Stimulated activated CD4-positive, alpha-beta T cell treated with anti-CD3 and anti-CD28 coated beads, Interleukin-1b, Interleukin-23, amount 100 ng/mL, for 24 hours (primary cell): ENCODE measurements at places on chromosomes 1 and 21.

GRCh38 chr21:42118901-42119300 is 47.8 kb downstream of the UMODL1 start:
- no peak for DNase-seq

DNA sequence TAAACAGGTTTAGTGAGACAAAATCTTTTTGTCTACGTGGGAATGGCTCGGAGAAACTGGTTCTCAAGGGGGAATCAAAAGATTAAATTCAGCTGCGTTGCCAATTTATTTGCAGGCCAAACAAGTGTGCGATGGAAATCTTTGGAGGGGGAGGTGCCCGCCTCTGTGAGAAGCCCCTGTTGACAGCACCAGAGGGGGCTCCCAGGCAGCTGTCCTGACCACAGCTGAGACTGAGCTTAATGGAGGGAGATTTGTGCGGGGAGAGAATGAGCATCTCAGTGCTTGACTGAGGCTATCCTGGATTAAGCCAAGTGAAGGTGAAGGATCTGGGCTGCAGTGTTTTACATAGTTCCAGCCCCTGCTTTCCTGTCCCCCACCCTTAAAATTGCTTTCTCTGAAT is 169.7 kb downstream of the ATG4C start:
- DNase-seq = no peak

DNA sequence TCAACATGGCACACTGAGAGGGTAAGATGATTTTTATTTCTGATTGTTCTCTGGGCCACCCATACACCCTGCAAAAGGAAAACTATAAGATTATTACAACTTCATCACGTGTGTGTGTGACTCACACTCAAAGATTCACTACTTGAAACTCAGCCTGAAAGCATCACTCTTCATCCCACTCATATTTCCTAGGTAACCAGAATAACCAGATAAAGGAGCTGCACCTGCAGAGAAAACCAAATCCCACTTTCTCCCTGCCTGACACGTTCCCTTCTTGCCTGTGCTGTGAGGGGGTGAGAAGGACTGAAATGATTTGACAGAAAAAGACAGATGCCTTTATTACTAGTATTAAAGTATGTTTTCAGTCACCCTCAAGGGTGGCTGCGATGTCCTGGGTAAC is 131.6 kb downstream of the TGFBR3 start:
- DNase-seq = peak; percentile 36

- DNase-seq = no peak
Measured at GRCh38 chr1:215932558-215932957, 365.5 kb downstream of the KCTD3 start.

DNA sequence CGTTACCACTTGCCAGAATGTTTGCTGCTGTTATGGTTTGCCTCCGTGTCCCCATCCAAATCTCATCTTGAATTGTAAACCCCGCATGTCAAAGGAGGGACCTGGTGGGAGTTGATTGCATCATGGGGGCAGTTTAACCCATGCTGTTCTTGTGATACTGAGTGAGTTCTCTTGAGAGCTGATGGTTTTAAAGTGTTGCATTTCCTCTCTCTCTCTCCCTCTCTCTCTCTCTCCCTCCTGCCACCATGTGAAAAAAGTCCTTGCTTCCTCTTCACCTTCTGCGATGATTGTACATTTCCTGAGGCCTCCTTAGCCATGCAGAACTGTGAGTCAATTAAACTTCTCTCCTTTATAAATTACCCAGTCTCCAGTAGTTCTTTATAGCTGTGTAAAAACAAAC is 44.4 kb downstream of the CFHR5 start:
- DNase-seq = no peak

- DNase-seq = no peak
Measured at GRCh38 chr21:34289856-34290255, 74.0 kb upstream of the KCNE2 start.

DNA sequence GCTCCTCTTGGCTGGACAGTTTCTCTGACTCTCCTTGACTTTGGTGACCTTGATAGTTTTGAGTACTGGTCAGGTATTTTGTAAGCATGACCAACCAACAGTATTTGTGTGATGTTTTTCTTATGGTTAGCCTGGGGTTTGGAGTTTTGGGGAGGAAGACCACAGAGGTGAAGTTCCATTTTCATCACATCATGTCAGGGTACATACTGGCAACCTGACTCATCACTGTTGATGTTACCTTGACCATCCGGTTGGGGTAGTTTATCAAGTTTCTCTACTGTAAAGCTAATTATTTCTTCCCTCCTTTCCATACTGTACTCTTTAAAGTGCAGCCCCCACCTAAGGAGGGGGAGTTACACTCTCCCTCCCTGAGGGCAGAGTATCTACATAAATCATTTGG is 13.4 kb downstream of the OSCP1 start:
- DNase-seq = no peak

DNA sequence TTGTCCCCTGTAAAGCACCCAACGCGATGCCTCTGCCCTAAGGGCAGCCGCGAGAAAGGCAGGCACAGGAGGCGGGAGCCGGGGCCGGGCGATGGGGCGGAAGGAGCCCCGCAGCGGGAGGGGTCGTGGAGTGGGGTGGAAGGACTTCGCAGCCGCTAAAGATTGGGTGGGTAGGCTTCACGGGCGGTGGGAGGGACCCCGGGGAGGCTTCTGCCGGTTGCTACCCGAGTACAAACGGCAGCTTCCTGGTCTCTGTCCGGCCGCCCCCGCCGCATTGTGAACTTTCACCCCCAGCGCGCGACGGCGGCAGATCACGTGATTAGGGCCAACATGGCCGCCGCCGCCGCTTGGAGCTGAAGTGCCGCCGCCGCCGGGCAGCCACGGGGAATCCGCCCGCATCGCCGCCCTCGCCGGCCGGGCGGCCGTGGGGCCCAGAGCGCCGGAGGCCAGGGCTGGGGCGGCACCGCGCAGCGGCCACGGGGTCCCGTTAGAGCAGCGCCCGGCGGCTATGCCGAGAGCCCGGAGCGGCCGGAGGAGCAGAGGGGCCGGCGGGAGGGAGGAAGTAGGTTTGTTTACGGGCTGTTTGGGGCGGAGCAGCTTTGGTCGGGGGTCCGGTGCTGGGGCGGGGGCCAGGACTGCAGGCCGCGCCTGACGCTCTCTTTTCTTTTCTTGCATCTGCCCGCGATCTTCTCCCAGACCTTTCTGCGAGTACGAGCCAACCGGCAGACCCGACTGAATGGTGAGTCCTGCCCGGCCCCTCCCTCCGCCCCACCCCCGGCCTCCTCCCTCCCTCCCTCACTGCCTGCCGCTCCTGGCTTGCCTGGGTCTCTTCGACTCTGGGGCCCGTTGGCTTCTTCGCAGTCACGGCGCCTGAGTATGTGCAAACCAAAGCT is 42.4 kb downstream of the TMEM53 start:
- peak; percentile 86 for DNase-seq

- no peak for DNase-seq
Measured at GRCh38 chr1:118989006-118989815, 1.1 kb upstream of the TBX15 start.

- DNase-seq = no peak
Measured at GRCh38 chr1:47992720-47993415, 4.3 kb downstream of the TRABD2B start.

DNA sequence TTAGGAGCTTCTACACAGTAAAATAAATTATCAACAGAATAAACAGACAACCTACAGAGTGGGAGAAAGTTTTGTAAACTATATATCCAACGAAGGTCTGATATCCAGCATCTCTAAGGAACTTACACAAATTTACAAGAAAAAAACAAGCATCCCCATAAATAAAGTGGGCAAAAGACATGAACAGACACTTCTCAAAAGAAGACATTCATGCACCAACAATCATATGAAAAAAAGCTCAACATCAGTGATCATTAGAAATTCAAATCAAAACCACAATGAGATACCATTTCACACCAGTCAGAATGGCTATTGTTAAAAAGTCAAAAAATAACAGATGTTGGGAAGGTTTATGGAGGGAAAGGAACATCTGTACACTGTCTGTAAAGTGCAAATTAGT is 526.4 kb upstream of the CAMK1G start:
- no peak for DNase-seq

GRCh38 chr1:114468710-114469468 is 42.1 kb downstream of the TRIM33 start:
- no peak for DNase-seq

DNA sequence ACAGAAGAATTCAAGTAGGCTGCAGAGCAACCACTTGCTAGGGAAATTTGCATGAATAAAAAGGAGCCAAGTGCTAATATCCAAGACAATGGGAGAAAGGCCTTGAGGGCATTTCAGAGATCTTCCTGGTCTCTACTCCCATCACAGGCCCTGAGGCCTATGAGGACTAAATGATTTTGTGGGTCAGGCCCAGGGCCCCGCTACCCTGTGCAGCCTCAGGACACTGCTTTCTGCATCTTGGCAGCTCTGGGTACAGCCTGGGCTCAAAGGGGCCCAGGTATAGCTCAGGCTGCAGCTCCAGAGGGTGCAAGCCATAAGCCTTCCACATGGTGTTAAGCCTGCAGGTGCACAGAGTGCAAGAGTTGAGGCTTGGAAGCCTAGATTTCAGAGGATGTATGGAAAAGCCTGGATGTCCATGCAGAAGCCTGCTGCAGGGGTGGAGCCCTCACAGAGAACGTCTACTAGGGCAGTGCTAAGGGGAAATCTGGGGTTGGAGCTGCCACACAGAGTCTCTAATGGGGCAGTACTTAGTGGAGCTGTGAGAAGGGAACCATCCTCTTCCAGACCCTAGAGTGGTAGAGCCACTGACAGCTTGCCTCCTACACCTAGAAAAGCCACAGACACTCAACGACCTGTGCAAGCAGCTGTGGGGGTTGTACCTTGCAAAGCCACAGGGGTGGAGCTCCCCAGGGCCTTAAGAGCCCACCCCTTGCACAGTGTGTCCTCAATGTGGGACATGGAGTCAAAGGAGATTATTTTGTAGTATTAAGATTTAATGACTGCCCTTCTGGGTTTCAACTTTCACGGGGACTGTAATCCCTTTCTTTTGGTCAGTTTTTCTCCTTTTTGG is 13.7 kb upstream of the ACTRT2 start:
- no peak for DNase-seq

GRCh38 chr1:210490781-210491180 is 162.1 kb downstream of the HHAT start:
- DNase-seq = no peak

GRCh38 chr1:70978623-70979022 is 69.0 kb downstream of the PTGER3 start:
- DNase-seq = no peak

DNA sequence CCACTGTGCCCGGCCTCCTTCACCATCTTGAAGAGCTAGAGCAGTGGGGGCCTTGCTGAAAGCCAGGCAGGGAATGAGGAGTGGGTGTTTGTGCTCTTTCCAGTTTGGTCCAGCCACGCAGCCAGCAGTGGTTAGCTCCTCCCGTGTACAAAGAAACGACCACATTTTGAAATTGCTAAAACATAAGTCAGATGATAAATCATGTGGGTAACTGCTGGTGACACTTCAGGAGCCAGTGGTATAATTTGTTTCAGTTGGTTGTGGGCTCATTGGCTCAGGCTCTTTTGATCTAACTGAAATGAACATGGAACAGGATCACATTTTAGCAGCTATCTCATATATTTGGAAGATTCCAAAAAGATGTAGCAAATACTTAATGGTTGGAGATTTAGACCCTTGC is 87.6 kb downstream of the MTR start:
- no peak for DNase-seq

- no peak for DNase-seq
Measured at GRCh38 chr1:115969509-115969908, 6.8 kb upstream of the SLC22A15 start.

DNA sequence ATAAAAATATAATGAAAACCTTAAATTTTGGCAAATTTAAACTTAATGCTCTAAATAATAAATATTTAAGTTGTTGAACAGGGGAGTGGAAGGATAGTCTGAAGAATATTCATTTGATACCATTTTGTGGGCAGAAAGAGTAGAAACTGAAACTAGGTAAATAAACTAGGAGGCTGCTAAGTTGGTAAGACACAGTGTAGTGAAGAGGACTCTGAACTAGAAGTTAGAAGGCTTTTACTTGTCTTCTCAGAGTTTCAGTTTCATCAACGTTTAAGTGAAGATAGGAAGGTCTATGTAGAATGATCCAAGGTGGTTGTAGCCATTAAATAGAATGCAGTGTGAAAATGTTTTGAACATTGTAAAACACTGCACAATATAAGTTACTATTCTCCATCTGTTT is 516.9 kb downstream of the AMY1C start:
- no peak for DNase-seq

DNA sequence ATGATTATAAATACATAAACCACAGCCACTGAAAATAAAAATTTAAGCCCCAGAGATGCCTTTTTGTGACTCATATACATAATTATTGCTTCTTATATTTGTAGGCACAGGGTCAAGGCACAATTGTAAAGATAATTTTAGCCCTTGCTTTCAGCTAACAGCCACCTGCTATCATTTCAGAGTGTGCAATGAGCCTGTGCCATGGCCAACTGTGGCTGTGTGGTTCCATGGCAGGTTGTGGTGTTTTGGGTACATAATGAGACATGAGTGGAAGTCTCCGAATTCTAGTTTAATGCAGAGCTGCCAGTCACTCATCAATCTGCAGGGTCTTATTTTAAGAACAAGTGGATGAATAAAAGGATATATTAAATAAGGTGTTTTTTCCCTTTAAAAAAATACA is 346.9 kb upstream of the SNX7 start:
- no peak for DNase-seq

DNA sequence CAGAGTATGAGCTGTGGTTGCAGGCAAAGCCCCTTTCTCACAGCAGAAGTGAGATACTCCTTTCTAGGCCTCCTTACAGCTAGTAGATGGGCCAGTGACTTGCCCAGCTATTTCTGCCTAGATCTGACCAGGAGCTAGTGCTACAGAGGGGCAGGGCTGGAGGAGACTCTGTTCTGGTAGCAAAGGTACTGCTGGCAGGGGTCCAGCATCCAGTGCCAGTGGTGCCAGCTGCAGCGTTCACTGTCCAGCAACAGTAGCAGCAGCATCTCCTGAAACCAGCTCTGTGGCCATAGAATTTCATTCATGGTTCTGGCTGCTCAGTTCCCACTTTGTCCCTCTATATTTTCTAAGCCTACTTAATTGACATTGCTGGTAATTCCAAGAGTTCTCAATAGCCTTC is 62.5 kb upstream of the CNN3 start:
- no peak for DNase-seq

DNA sequence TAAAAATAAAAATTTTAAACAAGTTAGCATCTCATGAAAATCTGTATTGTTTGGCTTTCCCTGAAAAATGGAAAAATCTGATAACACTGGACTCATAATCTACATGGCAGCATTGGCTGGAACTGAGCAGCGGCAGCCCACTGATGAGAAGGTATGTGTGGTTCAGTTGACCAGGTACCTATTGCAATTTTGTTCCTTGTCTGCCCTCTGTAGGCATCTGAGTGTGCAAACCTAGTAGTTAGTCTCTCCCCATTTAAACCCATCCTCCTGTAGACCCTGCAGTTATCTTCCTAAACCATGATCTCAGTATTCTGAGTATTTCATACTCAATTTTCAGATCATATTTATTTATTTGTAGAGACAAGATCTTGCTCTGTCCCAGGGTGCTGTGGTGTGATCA is 59.4 kb upstream of the SERBP1 start:
- DNase-seq = no peak

DNA sequence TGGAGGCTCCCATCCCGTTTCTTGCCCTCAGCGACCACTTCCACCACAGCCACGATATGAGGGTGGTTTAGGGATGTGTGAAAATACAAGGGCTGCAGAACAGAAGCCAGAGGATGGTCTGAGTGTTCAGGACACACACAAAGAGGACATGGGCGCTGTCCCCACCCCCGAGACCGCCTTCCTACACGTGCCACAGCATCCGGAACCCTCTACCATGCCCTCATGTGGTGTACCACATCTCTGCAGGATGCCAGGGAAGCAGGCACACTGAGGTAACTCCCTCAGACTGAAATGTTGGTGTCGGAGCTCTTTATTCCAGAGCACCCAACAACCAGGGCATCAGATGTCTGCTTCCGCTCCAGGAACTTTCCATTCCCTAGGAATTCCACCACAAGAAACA is 23.1 kb downstream of the NPHP4 start:
- no peak for DNase-seq
